ENCODE measurements at places on chromosomes 3 and 15.

- DNase-seq, result no peak
These were observed 28.4 kb downstream of the OXSM start for GRCh38 chr3:25818335-25818734.

DNA sequence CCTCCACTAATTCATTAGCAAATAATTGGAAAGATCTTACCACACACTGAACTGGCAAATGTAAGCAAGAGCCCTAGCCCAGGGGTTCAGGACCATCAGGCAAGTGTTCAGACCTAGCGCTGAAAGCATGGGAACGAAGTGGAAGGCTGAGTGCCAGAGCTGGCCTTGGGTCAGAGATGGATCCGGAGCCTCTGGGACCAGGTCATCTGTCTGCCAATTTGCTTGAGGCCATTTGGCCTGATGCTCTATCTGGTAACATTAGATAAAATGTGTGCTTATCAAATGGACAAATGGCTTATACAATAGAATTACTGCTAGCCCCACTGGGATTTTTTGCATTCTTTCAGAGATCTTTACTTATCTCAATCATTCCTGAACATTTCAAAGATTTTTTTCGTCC lies 1.4 kb upstream of the TMC3 start:
- no peak for DNase-seq

GRCh38 chr3:99776516-99777209 lies 41.0 kb upstream of the CMSS1 start:
- no peak for DNase-seq

DNA sequence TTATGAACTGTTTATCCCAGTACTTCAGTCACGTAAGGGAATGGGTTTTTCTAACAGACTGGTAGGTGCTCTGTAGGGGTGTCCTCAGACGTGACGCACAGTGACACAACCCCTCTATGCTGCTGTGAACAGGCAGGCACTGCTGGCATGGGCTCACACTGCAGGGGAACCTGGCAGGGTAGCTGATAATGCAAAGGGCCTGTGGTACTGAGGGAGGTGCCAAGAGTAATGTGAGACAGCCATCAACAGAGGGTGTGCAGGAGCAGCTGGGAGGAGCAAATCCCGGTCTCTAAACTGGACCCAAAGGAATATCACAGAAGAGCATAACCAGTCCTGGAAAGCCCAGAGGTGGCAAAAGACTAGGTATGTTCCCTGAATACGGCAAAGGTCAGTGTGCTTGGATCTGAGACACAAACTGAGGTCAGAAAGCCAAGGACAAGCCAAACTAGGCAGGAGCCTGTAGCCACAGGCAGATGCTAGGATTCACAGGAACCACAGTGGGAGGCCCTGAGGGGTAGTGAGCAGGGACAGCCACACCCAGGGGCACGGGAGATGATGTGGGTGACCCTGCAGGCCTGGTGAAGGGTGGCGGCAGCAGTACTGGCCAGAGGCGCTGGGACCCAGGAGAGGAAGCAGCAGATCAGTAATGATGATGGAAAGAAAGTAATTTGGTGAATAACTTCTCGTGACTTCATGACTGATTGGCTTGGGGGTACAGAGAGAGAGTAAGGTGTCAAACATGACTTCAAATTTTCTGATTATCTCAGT lies 248.1 kb upstream of the CHRNA7 start:
- no peak for DNase-seq

DNA sequence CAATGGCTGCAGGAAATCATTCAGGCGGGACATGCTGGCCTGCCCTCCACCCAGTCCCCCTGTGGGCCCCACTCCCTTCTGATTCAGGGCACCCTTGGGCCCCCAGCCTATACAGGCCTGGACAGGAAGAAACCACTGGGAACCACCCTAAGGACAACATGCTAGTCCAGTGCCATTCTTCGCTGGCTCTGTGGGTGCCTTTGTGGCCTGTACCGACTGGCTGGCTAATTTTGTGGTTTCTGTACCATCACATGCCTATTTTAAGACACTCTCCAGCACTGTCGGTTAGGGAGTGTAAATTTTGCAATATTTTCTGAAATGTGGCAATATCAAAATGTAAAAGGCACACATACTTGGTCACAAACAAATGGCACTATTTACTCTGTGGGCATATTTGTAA lies 61.4 kb upstream of the POLG start:
- DNase-seq, result no peak

GRCh38 chr3:70829092-70829491 lies 516.7 kb upstream of the MDFIC2 start:
- no peak for DNase-seq

DNA sequence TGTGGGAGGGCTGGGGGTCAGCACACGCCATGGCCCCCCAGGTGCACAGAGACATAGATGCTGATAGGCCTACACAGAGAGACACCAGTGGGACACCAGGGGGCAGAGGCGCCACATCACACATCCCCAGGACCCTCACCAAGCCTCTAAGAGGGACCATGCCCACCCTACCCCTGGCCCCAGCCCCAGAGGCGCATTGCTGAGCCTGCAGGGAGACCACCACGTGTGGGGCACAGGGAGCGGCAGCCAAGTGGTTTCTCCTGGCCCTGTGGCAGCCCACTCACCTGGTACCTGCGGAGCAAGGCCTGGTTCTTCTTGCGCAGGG lies 1.2 kb downstream of the CCDC9B start:
- no peak for DNase-seq

GRCh38 chr3:76869726-76870384 lies 170.0 kb upstream of the ROBO2 start:
- no peak for DNase-seq

- DNase-seq, result no peak
These were observed 38.3 kb downstream of the MYH15 start for GRCh38 chr3:108472001-108472591.

- no peak for DNase-seq
These were observed 76.3 kb downstream of the CACNA1D start for GRCh38 chr3:53570709-53571108.

- no peak for DNase-seq
These were observed 835 bp downstream of the ARIH2 start for GRCh38 chr3:48919215-48920138.

DNA sequence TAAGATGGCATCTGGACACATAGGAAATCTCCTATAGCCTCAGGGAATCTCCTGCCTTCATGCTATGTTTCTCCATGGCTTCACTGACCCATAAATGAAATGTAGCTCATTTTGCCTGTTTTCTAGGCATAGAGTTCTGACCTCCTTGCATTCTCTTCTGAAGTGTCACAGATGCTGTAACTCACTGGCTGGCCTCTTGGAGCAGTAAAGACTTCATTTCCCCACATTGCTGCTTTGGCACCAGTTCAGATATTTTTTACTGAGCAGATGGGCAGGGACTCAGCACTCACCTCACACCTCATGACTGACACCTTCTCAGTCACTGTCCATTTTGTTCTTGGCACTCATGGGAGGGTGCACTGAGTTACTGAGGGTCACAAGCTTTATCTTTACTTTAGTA lies 286.7 kb upstream of the TGFBR2 start:
- DNase-seq, result no peak

- no peak for DNase-seq
These were observed 12.8 kb upstream of the LRRC15 start for GRCh38 chr3:194382196-194382891.

GRCh38 chr15:38600236-38600635 lies 35.6 kb upstream of the RASGRP1 start:
- no peak for DNase-seq

Data from NCI-H510A (cell line).